ENCODE measurements at places on chromosomes 13 and 19. TPM values are rescaled to one million over a fixed set of nuclear protein-coding genes. Genes with fewer than 3 reads are reported as not detected.

DNA sequence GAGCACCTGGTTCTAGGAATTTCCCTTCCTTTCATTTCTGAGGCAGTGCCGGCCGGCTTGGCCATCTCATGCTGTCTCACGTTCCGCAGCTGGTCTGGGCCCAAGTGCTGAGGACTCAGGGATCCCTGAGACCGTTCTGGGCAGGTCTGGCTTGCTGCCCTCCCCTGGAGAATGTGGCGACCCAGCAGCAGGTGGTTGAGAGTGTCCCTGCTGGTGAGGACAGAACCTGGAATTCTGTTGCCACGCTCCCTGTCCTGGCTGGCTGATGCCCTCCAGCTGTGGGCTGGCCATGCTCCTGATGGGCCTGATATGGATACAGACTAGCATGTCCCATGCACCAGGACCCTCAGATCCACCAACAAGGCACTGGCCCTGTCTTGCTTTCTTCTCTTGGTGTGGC, 114.0 kb upstream of the C1QTNF9B start:
- DNase-seq = no peak

The PDCD5 gene
- 125 TPM for total RNA-seq

GRCh38 chr13:24341439-24341838, 32.1 kb downstream of the C1QTNF9 start:
- no peak for DNase-seq

GRCh38 chr19:15532779-15533521, 24.6 kb downstream of the CYP4F22 start:
- DNase-seq = no peak

The RUVBL2 gene
- total RNA-seq = 34.7 TPM

GRCh38 chr13:46992383-46992952, 95.6 kb upstream of the HTR2A start:
- no peak for DNase-seq

- DNase-seq = peak; percentile 53
Measured at GRCh38 chr13:113471844-113472243, 18.6 kb upstream of the ADPRHL1 start.

The GJB2 gene
- 0.32 TPM for total RNA-seq
